NCI-H2171 treated with DMSO at 0.1 percent for 48 hours (cell line): ENCODE measurements at places on chromosomes 11 and 22.

GRCh38 chr11:24348908-24349307 is 147.9 kb upstream of the LUZP2 start:
- peak; percentile 100 for DNase-seq

DNA sequence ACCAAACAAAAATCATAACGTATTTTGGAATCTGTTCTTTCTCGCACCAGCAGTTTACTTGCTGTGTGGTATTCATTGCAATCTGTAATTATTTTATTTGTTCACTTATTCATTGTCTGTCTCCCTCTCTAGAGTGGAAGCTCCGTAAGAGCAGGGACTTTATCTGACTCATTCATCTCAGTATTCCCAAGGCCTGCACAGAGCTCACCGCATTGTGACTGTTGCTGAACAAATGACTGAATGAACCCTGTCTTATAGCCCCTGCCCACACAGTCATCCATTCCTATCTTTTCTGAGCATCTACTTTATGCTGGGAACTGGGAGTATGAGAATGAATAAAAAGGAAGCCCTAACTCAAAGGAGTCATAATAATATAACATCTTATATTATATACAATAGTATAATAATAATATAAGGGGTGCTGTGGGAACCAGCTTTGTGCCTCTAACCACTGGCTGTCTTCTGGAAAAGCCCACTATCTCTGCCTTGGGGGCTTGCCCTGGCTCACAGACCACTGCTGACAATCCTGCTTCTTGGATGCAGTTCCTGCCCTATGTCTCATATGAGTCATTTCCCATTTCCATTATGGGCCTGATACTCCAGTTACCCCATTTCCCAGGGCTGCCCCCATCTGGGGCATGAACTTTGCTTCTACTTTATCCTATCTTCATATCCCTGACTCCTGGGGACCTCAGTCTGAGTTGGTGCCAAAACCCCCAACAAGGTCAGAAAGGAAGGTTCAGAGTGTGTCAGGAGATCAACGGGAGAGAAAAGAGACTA is 11.0 kb downstream of the XRRA1 start:
- DNase-seq = no peak

DNA sequence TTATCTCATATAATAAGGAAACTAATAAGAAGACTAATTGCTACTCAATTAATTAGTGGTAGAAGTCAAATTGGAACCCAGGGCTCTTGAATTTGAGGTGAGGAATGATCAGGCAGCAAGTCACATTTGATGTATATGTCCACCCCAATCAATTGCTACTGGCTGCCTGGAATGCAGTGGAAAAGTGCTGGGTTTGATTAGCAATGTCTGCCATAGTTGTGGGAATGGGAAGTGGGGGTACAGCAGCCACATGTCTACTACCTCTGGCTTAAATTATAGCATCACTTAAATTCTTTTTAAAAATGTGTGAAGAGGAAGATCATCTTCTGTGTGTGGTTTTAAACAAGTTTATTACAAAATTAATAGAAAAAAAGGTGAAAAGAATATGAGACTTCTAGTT is 50.8 kb upstream of the NAV2 start:
- no peak for DNase-seq

- DNase-seq = no peak
Observed at GRCh38 chr11:45489281-45489905, 176.0 kb downstream of the CHST1 start.

DNA sequence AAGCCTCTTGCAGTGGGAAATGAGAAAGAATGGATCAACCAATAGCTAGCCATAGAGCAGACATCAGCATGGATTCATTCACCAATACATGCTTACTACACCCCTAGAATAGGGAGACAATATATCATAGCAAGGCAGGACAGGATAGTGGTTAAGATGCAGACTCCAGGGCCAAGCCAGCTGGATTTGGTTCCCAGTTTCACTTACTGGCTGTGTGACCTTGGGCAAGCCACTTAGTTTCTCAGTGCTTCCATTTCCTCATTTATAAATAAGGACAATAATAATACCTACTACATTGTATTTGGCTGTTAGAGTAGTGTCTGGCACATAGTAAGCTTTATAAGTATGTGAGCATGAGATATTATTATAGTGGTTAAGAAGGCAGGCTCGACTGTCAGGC is 7.1 kb downstream of the DCHS1 start:
- DNase-seq = no peak

DNA sequence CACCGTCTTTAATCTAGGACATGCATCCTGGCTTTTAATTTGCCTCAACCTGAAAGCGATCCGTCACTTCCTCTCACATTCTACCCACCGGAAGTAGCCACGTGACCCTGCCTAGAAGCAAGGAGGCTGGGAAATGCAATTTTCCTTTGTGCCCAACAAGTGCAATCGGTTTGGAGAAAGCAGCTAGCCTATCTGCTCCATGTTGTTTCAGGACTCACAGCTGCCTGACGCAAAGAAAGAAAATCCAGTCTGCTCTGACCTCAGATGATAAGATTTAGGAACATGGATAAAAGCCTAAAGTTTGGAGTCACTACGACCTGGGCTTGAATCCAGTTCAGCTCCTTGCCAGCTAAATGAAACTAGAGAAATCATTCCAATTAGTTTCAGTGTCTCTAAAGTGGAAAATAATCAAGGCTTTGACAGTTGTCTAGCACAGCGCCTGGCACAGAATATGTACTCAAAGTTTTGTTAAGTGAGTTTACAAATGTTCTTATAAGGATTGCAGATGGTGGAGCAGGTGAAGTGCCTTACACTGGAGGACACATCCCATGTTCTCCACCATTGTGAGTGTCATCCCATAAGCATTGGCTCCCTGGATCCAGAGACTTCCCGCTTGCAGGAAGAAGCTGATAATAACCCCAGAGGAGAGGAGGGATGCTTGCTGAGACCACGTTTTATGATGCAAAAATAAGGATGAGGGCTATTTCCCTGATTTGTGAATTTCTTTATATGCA is 553.7 kb downstream of the MN1 start:
- no peak for DNase-seq

GRCh38 chr11:37612146-37612545 is 1014.1 kb upstream of the RAG2 start:
- peak; percentile 54 for DNase-seq

GRCh38 chr11:3001496-3001895 is 9.4 kb upstream of the NAP1L4 start:
- DNase-seq = no peak

DNA sequence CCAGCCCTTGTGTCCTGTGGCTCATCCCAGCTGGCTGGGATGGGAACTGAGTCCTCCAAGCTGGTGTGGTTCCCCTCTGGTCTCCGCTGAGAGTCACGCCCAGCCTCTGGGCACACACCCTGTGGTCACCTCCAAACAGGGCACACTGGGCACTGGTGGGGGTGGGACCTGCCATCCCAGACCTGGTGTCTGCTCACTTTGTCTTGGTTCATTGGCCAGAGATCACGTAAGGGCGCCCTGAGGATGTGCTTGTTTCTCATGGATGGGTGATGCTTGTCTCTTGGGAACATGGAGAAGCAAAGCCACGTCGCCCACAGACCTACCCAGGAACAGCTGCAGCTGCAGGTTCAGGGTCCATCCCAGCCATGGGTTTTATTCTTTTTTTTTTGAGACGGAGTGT is 43.1 kb downstream of the LRP5 start:
- DNase-seq = no peak

- DNase-seq = peak; percentile 34
Observed at GRCh38 chr11:72684236-72684912, 10.2 kb upstream of the PDE2A start.

- DNase-seq = no peak
Observed at GRCh38 chr11:19772480-19772879, 59.8 kb downstream of the NAV2 start.

DNA sequence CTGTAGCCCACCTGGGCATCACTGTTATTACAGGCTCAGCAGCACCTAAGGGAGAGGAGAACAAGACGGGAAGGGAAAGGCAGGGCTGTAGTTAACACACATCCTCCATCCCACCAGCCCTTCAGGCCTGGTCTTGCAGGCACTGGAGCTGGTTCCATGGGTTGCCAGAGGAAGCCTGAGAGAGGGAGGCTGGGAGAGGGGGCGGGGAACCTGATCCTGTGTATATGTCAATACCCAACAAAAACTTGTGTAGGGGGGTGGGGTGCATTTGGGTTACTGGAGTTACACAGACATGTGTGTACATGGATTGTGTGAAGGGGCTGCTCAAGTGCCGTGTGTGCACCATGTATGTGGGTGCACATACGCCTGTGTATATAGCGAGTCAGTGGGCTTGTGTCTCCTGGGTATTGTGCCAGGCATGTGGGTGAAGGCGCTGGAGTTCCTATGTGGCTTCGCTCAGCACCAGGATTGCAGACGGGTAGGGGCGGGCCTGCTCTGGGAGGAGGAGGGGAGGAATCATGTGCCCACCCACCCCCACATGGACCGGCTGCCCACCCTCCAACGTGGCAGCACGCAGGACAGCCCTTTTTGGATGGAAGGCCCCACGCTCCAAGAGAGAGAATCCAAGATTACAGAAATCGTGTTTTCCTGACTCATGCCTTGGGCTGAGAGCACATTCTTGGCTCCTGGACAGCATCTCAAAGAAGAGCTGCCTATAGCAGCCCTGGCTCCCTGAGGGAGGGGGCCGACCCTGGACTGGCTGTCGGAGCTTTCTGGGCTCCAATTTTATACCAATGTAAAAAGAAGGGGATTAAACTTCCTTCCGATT is 4.2 kb upstream of the SERPINH1 start:
- no peak for DNase-seq

DNA sequence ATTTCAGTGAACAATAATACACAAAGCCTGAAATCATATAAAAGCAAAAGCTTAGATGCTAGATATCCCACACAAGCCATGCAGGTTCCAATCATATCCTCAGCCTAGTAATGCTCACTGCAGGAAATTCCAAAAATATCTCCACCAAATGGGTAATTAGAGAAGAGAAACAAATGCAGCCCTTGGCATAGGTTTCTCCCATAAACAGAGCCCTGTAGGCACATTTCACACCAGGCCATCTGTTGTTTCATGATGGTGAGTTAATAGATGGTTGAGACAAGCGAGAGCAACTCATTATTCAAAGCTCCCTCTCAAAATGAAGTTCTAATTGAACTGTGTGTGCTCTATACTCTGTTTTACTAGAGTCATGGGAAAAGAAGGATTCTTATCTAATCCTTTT is 154.6 kb upstream of the TRPC6 start:
- peak; percentile 71 for DNase-seq

DNA sequence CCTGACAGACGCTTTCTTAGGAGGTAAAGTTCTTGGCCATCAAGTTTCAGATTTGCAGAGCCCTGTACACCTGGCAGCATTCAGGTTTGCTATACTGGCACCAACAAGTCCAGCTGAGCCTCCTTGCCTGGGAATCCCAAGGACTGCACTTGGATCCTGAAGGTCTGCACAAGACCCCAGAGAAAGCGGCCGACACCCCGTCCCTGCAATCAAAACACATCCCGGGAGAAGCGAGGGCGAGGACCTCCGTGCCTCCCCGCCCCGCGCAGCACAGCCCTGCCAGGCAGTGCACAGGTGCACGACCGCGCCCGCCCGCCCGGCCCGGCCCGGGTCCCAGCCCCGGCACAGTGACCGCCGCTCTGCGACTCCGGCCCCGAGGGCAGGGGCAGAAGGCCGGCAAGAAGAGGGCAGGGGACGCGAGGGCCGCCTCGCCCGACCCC is 559 bp downstream of the MRTFA start:
- no peak for DNase-seq
